Activated CD8-positive, alpha-beta memory T cell treated with anti-CD3 and anti-CD28 coated beads for 1 hour (primary cell): ENCODE measurements at places on chromosomes 12 and 14.

DNA sequence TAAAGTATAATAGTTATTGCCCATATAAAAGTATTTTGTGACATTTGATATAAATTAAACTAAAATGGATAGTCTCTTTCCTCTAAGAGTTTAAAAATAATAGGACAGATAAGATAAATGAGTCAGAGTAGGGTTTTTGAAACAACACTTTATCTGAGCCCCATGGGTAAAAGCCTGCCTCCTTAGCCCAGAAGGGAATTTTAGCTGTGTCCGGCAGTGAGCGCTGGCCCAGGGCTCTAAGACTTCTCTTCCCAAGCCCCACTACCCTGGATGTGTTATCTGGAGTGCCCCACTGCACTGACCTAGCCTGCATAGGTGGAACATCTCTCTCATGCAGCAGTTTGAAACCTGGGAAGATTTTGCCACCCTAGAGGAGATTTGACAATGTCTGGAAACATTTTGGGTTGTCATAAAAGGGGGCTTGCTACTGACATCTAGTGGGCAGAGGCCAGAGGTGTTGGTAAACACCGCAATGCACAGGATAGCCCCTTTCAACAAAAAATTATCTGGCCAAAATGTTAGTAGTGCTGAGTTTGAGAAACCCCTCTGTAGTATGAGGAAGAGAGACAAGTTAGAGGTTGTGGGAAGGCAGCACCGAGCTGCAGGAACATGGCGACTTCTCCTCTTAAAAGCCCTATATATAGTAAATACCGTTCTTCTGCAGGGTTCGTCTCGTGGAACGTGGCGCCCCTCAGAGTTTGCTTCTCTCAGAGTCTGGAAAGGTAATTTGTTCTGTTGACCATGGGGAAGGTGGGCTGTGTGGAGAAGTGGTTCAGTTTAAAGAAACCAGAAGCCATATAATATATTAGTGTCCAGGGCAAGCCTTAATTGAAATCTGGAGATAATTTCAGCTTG is 29.3 kb upstream of the ATF1 start:
- DNase-seq: no peak

DNA sequence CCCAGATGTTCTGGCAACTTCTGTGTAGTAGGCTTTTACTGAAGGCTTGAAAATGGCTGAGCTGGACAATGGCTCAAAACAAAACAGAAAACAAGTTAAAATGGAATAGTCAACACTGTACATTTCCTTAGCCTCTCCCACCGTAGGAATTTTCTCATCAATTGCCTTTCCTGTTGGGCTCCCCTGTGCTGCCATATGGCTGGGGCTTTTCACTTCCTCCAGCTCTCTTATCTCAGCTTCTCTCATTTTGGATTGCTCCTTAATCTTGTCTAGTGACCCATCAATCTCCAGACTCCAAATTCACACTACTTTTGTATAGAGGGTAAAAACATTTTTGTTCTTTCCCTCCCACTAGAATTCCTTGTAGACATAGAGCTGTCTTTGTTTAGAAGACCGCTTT is 50.4 kb upstream of the RPH3A start:
- DNase-seq: no peak

DNA sequence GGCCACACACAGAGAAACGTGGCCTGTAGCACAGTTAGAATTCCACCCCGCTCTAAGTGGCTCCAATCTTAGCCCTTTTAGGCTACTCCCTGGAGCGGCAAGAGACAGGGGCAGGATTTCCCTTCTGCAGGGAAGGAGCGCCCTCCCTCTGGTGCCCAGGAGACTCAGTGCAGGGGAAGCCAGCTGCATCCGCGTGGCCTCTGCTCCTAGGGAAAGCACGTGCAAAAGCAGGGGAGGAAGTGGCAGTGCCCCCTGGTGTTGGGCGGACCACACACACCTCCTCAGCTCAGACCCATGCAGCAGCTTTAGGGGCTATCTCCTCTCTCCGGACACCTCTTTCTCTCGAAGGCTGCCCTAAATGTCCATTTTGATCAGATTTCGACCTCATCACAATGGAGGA is 50.0 kb downstream of the SPRING1 start:
- DNase-seq: no peak

- DNase-seq: no peak
Measured at GRCh38 chr12:64780132-64780530, 20.9 kb upstream of the GNS start.

DNA sequence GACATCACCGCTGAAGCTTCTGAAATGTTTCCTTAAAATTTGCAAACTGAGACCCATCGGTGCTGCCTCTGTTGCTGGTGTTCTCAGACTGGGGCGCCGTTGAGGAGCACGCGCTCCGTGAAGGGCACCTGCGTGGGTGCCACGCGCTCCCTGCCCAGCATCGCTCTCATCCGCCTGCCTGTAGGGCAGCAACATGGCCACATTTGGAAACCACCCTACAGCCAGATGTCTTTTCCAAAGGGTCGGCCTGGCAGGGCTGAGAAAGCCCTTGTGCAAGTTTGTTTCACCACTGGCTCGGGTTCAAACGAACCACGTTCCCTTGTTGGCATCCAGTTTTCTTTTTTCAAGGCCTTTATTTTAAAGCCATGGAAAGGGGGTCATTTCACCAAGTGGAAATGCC is 13.9 kb downstream of the ADGRD1 start:
- no peak for DNase-seq

GRCh38 chr14:100823413-100824080 is 2.4 kb upstream of the MEG3 start:
- no peak for DNase-seq

DNA sequence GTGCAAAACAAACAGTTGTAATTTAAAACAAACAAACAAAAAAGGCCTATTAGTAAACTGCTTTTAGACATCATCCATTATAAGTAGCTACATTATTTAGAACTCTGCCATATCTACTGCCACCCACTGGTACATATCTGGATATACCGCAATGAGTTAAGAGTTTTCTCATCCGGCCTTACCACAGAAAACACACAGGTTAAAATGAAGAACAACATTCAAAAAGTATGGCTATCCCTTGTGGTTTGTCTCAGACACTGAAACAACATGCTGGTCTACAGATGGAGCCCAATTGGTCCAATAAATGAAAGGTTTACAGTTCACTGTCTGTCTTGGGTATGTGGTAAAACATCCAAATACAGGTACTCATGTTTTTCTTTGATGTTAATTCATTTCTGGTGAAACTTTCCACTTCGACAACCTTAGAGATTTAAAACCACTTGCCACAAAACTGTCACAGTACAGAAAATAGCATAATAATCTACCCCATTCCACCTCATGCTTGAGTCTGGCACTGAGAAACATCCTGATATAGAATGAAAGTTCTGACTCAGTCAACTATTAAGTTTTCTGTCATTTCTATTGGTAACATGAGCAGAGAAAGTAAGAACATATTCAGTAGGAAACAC is 354.3 kb downstream of the CEP128 start:
- no peak for DNase-seq

- peak; percentile 38 for DNase-seq
Measured at GRCh38 chr12:68675101-68675842, 11.5 kb upstream of the NUP107 start.

GRCh38 chr14:51239813-51240803 is at the start of gene TMX1:
Gene TMX1, plus strand, starts transcription at chr14:51240247. Its CDS starts 46 bp downstream, at chr14:51240293.
- DNase-seq: peak; percentile 62

DNA sequence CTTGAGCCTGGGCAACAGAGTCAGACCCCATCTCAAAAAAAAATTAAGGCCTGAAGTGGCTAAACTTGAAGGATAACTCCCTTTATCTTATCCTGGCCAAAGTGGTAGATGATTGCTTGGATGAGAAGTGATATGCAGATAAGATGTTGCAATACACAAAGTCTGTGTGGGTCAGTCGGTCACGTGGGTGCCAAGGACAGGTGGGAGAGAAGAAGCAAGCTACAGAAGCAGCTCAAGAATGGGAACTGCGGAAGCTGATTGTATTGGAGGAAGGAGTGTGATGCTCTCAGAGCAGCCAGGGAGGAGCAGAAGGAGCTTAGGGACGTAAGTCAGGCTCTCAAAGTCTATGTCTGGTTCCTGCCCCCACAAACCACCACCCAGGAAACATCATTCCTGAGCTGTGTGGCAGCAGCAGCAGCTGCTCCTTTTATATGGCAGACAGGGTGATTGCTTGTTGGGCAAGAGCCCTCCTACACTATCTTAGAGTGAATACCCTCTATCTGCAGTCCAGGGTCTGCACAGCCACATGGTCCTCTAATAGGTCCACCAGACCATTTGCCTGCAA is 54.5 kb downstream of the ATP2A2 start:
- no peak for DNase-seq

DNA sequence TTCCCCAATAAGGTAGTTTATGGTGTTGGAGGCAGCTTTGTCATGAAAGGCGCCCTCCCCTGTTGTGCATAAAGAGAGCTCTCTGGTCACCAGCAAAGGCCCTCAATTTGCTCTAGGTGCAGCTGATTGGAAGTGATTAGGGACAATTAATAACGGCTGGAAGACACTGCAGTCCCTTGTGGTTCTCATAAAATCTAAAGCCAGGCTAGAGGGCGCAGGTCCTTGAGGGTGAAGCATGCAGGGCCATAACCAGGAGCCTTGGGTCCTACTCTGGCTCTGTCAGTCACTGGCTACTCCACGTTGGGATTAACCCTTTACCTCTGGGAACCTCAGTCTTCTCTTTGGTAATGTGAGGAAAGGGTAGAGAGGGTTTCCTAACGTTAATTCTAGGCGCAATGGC is 1.9 kb downstream of the DAAM1 start:
- no peak for DNase-seq

DNA sequence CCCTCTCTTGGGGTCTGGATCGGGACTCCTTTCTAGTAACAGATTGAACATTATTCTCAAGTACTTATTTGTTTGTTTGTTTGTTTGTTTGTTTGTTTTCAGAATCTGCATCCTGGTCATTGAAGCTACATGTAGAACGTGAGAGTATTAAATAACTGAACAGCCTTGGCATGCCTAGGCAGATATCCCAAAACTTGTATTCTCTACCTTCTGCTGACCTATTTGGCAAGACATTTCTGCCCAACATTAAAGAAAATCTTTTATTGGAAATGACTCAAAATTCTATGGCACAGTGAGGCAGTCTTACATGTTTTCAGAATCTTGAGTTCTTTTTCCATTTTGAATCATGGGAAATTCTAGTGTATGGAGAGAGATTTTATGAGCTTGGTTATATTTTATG is 165.1 kb upstream of the CNOT2 start:
- no peak for DNase-seq

DNA sequence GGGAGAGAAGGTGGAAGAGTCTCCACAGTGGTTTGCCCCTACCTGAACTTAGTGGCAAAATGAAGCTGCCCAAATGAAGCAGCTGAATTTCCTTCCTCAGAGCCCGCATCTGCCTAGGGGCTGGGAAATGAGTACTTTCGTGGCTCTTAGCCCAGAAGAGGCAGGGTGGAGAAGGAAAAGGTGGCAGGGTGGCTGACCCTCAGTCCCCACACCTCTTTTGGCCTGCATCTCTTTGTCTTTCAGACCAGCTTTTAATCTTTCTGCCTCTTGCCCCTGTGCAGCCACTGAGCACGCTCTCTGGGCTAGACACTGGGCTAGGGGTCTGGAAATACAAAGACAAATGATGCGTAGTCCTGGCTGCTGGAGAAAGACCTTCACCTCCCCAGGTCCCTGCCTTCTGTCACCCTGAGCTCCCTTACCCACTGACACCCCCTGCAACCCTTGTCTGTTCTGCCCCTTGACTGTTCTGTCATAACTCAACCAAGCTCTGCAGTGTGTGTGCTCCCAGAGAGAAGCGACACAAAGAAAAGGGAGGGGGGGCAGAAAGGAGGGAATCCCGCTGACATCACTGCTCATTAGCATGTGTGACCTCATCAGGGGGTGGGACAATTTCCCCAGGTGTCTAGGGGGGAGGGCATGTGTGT is 371 bp upstream of the REM2 start:
- DNase-seq: no peak

GRCh38 chr14:64410084-64410774 is 22.1 kb downstream of the MTHFD1 start:
- DNase-seq: no peak

GRCh38 chr12:63450816-63451215 is 217.5 kb downstream of the DPY19L2 start:
- no peak for DNase-seq

- DNase-seq: no peak
Measured at GRCh38 chr12:84802161-84802560, 110.4 kb downstream of the SLC6A15 start.

- DNase-seq: no peak
Measured at GRCh38 chr14:65080960-65081747, 21.2 kb downstream of the MAX start.

- no peak for DNase-seq
Measured at GRCh38 chr14:94936401-94936892, 166.5 kb upstream of the GSC start.

DNA sequence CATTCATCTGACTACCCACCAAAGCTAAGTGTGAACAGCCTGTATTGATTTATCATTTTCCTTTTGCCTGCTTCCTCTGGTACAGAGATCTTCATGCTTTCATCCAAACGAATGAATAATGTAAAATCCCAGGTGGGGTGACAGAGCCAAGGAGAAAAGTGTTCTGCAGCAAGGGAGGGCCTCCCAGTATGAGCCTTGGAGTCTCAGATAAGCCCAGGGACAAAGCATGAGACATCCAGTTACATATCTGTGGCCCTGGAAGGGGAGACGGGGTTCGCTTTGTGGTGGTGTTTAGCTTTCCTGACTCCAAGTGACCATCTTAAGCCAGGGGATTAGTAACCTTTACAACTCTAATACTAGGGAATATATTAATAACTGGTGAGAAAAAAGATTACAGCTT is 177.1 kb downstream of the ETV6 start:
- DNase-seq: no peak

DNA sequence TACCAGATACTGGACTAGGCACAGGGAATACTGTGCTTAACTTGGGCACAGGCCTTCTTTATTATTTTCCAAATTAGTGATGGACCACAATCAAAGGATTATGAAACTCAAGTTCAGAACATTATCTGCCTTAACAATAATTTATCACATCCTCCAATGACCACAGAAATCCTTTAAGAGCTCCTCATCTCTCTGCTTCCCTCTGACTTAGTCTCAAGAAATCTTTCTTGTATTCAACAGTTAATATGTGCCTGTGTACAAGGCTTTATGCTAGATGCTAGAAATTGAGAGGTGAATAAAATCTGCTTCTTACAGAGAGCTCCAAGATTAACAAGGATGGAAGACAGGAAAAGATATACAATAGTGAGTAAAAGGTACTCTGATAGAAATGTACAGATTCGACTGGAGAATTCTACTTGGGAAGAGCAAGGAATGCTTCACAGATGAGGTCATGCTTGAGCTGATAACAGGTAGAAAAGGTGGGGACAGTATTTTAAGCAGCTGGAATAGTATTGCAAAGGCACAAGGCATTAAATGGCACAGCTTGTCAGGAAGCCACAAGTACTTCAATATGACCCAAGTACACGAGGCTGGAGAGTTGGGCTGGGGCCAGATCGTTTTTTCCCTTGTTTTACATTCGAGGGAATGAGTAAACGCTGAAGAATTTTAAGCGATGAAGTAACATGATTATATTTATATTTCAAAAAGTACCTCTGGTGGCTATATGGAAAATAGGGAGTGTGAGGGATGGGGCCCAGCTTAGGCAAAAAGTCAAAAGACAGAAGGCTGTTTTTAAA is 55.1 kb upstream of the ARID2 start:
- no peak for DNase-seq

- DNase-seq: no peak
Measured at GRCh38 chr14:79829405-79830166, 381.7 kb downstream of the DIO2 start.
